NCI-H2029 treated with DMSO at 0.1 percent for 48 hours (cell line): ENCODE measurements at places on chromosomes 4 and X.

DNA sequence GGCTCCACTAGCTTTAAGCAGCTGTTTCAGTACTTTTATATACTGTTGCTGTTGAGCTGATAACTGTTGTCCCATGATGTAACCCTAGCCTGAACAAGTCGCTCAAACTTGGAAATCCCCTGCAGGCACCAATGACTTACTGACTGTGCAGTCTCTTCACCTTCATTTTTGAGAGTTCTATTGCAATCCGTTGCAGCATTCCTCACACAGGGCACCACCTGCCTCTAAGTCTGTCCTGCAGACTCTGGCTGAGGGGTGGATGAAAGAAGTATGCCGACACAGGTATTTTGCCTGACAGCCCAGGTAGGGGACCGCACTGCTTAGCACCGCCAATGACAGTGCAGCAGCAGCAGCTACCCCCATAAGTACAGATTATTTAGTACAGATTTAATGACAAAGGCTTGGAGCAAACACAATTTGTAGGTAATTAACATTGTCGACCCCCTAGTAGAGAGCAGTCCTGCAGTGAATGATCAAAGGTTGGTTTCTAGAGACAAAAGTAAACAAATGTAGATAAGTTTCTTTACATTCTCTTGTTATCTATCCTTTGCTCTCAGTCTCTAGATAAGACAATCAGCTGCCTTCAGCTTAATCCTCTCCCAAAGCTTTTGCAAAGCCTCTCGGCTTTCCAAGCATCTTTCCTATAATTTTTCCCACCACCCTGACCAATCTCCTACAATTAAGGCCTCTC, 205.0 kb downstream of the PABPC4L start:
- no peak for DNase-seq

- no peak for DNase-seq
Observed at GRCh38 chr4:71257761-71258160, 81.1 kb upstream of the SLC4A4 start.

GRCh38 chr4:1989533-1990347, 19.0 kb downstream of the NELFA start:
- no peak for DNase-seq

DNA sequence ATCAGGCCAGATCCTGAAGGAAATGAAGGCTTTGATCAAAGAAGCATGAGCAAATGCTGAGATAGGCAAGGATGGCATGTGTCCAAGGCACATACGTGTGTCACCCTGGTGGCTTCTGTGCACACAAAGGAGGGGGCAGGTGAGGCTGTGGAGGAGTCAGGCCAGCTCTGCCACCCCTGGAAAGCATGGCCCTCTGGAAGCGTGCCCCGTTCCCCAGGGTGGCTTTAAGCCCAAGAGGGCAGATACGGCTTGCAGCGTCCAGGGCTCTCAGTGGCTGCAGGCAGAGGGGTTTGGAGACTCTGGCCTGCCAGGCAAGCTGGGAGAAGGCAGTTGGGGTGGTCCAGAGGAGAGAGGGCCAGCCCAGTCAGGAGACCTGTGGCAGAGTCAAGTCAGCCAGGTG, 25.6 kb downstream of the PNMA6E start:
- peak; percentile 2 for DNase-seq

DNA sequence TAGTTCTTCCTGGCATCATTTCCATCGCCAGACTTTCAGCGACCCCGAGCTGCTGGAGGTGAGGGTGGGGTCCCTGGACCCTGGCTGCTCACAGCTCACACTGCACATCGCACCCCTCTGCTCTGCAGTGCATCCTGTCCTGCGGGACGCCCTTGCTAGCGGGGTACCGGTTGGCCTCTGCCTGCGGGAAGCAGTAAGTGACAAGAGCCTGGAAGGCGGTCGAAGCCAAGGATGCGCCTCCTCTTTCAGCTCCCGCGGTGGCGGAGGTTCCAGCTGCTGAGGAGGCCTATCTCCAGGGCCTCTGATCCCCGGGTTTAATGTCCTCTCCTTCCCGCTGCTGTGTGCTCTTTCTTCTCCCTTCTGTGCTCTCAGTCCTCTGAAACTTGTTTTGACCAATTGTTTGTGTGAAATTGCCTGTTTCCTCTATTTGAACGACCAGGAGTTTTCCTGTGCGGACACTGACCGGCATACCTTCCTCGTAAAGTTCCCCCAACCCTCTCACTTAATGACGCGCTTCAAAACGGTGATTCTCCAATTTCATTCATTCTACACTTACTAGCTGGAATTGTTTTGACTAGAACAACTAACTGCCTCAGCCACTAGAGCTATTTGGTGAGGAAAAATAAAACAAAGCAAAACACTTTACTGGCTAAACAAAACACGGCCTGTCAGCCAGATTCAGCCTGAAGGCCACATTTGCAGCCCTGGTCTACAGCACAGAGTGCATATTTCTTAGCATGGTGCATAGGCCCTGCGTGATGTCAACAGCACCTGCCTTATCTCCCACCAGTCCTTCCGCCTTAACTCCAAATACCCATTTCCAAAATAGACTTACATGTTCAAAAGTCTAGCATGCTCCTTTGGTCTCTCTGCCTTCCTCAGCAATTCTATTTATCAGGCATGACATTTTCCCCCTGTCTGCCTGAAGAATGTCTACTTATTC, 28.0 kb downstream of the MGAT4D start:
- no peak for DNase-seq
